ENCODE measurements at places on chromosomes 5 and 9. TPM values are rescaled to one million over a fixed set of nuclear protein-coding genes. Genes with fewer than 3 reads are reported as not detected.

- no peak for DNase-seq
Observed at GRCh38 chr9:130882696-130883225, 13.9 kb downstream of the QRFP start.

GRCh38 chr9:101026824-101027223 is 1.7 kb upstream of the PLPPR1 start:
- DNase-seq = no peak

- DNase-seq = no peak
Observed at GRCh38 chr5:100313657-100314056, 221.5 kb upstream of the FAM174A start.

DNA sequence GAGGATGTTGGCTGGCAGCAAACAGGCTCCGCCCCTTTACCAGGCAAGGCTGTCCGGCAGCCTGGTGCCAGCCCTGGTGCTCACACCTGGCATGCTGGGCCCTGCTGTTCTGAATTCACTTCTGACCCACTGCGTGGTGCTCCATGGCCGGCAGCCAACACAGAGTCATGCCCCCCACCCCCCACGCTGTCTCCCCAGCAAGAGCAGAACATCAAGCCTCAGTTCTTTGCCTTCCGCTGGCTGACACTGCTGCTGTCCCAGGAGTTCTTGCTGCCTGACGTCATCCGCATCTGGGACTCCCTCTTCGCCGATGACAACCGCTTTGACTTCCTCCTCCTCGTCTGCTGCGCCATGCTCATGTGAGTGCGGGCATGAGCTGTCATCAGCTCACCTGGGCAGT is 12.6 kb upstream of the ENDOG start:
- no peak for DNase-seq

SPINK1 gene
- total RNA-seq = 4.6 TPM

- DNase-seq = no peak
Observed at GRCh38 chr9:115790520-115790919, 363.1 kb upstream of the PAPPA start.

NUDT12 gene
- total RNA-seq = 23.6 TPM

GRCh38 chr5:10760096-10760920 is 726 bp downstream of the DAP start:
- DNase-seq = peak; percentile 70

GRCh38 chr9:99907208-99907532 is 716 bp downstream of the STX17 start:
- DNase-seq = no peak

GRCh38 chr9:133830711-133831110 is 92.6 kb upstream of the SARDH start:
- no peak for DNase-seq

FOXD4 gene
- not detected for total RNA-seq

All from adrenal gland (tissue), 19 donors.